ENCODE measurements at places on chromosomes 1 and 21. TPM values are rescaled to one million over a fixed set of nuclear protein-coding genes. Genes with fewer than 3 reads are reported as not detected.

GRCh38 chr1:6267686-6268322, 6.9 kb upstream of the GPR153 start:
- no peak for DNase-seq
- H3K4me3 ChIP-seq = no peak overlapping the region
- H3K27ac ChIP-seq = no peak overlapping the region
- H3K4me1 ChIP-seq = no peaks in the 10 kb centered on the region
- no peaks in the 10 kb centered on the region for H3K36me3 ChIP-seq

DNA sequence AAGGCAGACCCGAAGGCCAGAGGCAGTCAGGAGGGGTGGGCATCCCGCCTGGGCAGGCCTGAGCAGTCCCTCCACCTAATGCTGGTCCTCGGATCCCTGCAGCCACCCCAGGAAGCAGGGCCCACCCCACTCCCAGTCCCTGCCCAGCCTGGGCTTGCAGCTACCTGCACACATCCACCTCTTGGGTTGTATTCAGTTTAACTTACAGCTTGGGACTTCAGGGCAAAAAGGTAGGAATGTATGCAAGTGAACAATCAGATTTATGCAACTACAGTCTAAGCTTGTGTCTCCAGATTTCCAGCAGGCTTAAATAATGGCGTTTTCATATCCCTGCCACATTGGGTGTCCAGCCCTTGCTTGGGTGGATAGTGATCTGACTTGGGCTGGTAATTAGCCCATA, 17.4 kb downstream of the LDLRAP1 start:
- peak overlapping the region; percentile 36 for H3K27ac ChIP-seq
- peaks cover 11% of the 10 kb centered on the region for H3K36me3 ChIP-seq
- peaks cover 65% of the 10 kb centered on the region for H3K4me1 ChIP-seq
- no peak for DNase-seq

LCE1C gene
- polyA plus RNA-seq = not detected

GBP2 gene
- 8.2 TPM for polyA plus RNA-seq

MAEL gene
- polyA plus RNA-seq = 0.04 TPM

DNA sequence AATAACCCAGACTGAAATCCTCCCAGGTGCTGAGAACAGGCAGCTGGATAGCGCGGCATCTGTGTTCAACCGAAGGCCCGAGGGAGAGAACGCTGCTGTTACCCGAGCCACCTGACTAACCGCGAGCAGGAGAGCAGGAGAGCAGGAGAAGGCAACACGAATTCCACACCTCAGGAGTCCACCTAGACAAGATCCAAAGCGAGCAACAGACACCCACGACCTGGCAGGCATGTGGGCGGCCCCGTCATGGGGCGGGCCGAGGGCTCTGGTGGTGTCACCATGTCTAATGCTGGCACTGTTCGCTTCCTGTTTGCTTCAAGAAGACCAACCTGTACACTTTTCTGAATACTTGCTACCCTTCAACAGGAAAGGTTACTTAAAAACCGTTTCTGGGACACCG, 20.9 kb upstream of the SPATC1L start:
- no peak overlapping the region for H3K4me3 ChIP-seq
- no peak for DNase-seq
- peaks cover 3% of the 10 kb centered on the region for H3K36me3 ChIP-seq
- no peaks in the 10 kb centered on the region for H3K4me1 ChIP-seq

GRCh38 chr1:55275151-55275748, 60.1 kb upstream of the USP24 start:
- H3K4me3 ChIP-seq = no peak overlapping the region
- no peaks in the 10 kb centered on the region for H3K27me3 ChIP-seq
- no peak for DNase-seq
- no peaks in the 10 kb centered on the region for H3K36me3 ChIP-seq
- H3K27ac ChIP-seq = no peak overlapping the region

SPRR2B gene
- polyA plus RNA-seq = not detected

- no peak for DNase-seq
- H3K36me3 ChIP-seq = no peaks in the 10 kb centered on the region
- no peaks in the 10 kb centered on the region for H3K27me3 ChIP-seq
- no peaks in the 10 kb centered on the region for H3K4me1 ChIP-seq
- no peak overlapping the region for H3K27ac ChIP-seq
Observed at GRCh38 chr1:10592373-10592772, 117.6 kb downstream of the PEX14 start.

GUCA2B gene
- not detected for polyA plus RNA-seq

GRCh38 chr1:179322557-179322956, 29.0 kb downstream of the SOAT1 start:
- H3K36me3 ChIP-seq = peaks cover 8% of the 10 kb centered on the region
- no peak overlapping the region for H3K27ac ChIP-seq
- no peaks in the 10 kb centered on the region for H3K27me3 ChIP-seq
- H3K4me1 ChIP-seq = no peaks in the 10 kb centered on the region

- no peaks in the 10 kb centered on the region for H3K27me3 ChIP-seq
- H3K27ac ChIP-seq = no peak overlapping the region
- H3K4me3 ChIP-seq = no peak overlapping the region
- H3K4me1 ChIP-seq = peaks cover 6% of the 10 kb centered on the region
- no peak for DNase-seq
Observed at GRCh38 chr1:179303200-179303785, 9.7 kb downstream of the SOAT1 start.

FCRL6 gene
- 0.81 TPM for polyA plus RNA-seq

CTPS1 gene
- 11.6 TPM for polyA plus RNA-seq

- no peaks in the 10 kb centered on the region for H3K36me3 ChIP-seq
- H3K4me3 ChIP-seq = no peak overlapping the region
- H3K4me1 ChIP-seq = no peaks in the 10 kb centered on the region
- H3K27ac ChIP-seq = no peak overlapping the region
- H3K27me3 ChIP-seq = no peaks in the 10 kb centered on the region
Observed at GRCh38 chr1:82284213-82284612, 483.5 kb downstream of the ADGRL2 start.

H6PD gene
- polyA plus RNA-seq = 11.3 TPM

MARK1 gene
- polyA plus RNA-seq = 0.16 TPM

KLF17 gene
- polyA plus RNA-seq = not detected

DNA sequence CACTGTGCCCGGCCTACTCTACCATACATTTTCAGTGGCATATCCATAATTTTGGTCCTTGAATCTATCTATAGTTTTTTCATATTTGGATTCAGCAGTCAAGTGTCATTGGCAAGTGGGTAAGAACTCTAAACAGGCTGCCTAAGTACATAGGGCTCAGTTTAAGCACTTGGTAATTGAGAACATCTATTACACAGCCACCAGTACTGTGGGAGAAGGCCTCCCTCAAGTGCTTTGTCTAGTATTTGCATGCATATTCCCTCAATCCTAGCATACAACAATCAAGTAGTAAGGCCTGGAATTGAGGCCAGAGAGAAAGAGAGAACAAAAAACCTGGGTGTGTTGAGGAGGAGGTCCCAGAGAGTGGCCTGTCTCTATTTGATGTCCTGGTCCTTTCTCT, 325.2 kb downstream of the USP25 start:
- no peak for DNase-seq
- H3K4me1 ChIP-seq = no peaks in the 10 kb centered on the region

CLDN17 gene
- polyA plus RNA-seq = not detected

TEX38 gene
- not detected for polyA plus RNA-seq

- no peaks in the 10 kb centered on the region for H3K27me3 ChIP-seq
- no peaks in the 10 kb centered on the region for H3K4me1 ChIP-seq
- DNase-seq = no peak
- H3K4me3 ChIP-seq = no peak overlapping the region
Observed at GRCh38 chr1:97680470-97680869, 240.4 kb downstream of the DPYD start.

GRCh38 chr1:29689372-29690030, 453.2 kb downstream of the PTPRU start:
- peaks cover 10% of the 10 kb centered on the region for H3K4me1 ChIP-seq
- no peak overlapping the region for H3K4me3 ChIP-seq
- no peak for DNase-seq
- no peak overlapping the region for H3K27ac ChIP-seq

DNA sequence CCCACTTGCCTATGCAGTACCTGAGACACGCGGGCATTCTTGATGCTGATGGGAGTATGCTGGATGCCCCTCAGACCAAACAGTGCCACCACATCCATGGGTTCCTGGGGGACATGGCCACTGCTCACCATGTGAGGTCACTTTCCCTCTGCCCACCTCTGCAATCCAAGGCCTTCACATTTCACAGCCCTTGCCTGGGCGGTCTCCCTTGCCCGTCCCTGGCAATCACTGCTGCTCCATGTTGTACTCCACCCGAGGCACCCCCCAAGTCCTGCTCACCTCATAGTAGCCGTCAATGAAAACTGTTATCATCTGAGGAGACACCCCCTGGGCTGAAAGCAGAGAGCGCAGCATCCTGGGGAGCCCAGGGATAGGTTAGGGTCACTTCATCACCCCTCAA, 4.9 kb downstream of the POMGNT1 start:
- no peak for DNase-seq
- H3K27ac ChIP-seq = no peak overlapping the region
- H3K36me3 ChIP-seq = no peaks in the 10 kb centered on the region
- no peak overlapping the region for H3K4me3 ChIP-seq

- H3K4me3 ChIP-seq = no peak overlapping the region
- no peak overlapping the region for H3K27ac ChIP-seq
- no peaks in the 10 kb centered on the region for H3K27me3 ChIP-seq
- no peak for DNase-seq
- H3K36me3 ChIP-seq = no peaks in the 10 kb centered on the region
- no peaks in the 10 kb centered on the region for H3K4me1 ChIP-seq
Observed at GRCh38 chr1:65178235-65178634, 30.2 kb downstream of the AK4 start.

MANEAL gene
- polyA plus RNA-seq = 1.1 TPM

PM20D1 gene
- polyA plus RNA-seq = 2.1 TPM

GRCh38 chr21:40846103-40846502, 855 bp downstream of the DSCAM start:
- H3K27me3 ChIP-seq = peaks cover 19% of the 10 kb centered on the region
- no peak overlapping the region for H3K4me3 ChIP-seq
- H3K27ac ChIP-seq = no peak overlapping the region

- no peak overlapping the region for H3K27ac ChIP-seq
- no peak overlapping the region for H3K4me3 ChIP-seq
- DNase-seq = no peak
- H3K36me3 ChIP-seq = no peaks in the 10 kb centered on the region
- no peaks in the 10 kb centered on the region for H3K4me1 ChIP-seq
Observed at GRCh38 chr1:231950331-231951128, 323.9 kb downstream of the DISC1 start.

CHI3L2 gene
- polyA plus RNA-seq = 30.3 TPM

DNA sequence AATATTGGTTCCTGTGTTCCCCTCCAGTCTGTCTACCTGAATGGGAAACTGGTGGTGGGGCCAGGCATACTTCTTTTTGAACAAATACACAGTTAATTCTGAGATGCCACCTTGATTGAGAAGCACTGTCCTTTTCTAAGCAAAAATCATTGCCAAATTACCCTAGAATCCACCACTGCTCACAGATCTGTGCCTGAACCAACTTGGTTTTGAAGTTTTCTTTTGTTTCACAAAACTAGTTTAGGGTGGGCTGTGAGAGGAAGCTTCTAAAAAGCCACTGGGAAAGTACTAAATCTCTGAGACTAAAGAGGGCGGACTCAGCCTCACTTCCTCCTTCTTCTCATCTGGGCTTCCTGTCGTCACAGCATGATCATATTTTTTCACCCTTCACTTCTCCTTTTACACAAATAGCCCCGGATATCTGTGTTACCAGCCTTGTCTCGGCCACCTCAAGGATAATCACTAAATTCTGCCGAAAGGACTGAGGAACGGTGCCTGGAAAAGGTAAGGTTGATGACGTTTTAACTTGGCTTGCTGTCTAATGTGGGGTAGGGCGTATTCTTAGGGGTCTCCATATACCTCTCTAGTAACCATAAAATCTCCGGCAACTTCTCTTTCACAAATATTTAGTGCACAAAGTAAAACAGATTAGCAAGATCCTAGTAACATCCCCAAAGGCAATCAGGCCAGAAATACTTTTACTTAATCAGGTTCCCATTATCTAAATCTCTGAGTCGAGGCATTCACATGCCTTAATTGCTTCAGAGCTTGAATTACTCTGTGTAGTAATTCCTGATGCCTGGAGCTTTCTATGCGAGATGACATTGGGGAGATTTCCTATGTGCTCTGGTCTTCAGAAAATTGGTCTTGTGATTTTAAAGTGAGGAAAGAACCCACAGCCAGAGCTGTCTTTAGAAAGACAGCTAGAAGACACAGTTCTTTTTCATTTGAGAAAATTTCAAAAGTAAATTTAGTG, at the start of gene CD53:
Gene CD53, plus strand, starts transcription at position 404 of the 976 bp plus-strand sequence. CDS start 18,261 bp downstream, outside the sequence.
- peak within 1 kb of the TSS; percentile 96 for H3K27ac ChIP-seq
- H3K4me1 ChIP-seq = peaks cover 60% of the 10 kb centered on the region
- H3K36me3 ChIP-seq = peaks cover 49% of the 10 kb centered on the region
- H3K4me3 ChIP-seq = peak within 1 kb of the TSS; percentile 100

COL24A1 gene
- polyA plus RNA-seq = not detected

- H3K4me1 ChIP-seq = no peaks in the 10 kb centered on the region
- H3K27me3 ChIP-seq = peaks cover 11% of the 10 kb centered on the region
- DNase-seq = no peak
- H3K4me3 ChIP-seq = no peak overlapping the region
- no peaks in the 10 kb centered on the region for H3K36me3 ChIP-seq
Observed at GRCh38 chr1:21628798-21629393, 40.3 kb downstream of the RAP1GAP start.

PPCS gene
- 63.1 TPM for polyA plus RNA-seq

LIN28A gene
- polyA plus RNA-seq = not detected

DNA sequence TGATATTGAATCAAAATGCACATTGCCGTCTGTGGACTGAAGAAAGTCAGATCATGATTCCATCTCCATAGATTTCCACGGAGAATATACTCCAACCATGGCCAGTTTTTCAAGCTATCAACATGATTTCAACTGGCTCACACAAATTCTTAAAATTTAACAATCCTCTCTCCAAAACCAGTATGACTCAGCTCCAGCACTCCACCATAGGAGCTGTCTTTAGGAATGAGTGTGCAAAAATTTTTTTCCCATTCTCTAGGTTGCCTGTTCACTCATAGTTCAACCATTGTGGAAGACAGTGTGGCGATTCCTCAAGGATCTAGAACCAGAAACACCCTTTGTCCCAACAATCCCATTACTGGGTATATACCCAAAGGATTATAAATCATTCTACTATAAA, 40.8 kb downstream of the RGL1 start:
- H3K36me3 ChIP-seq = no peaks in the 10 kb centered on the region
- H3K4me3 ChIP-seq = no peak overlapping the region
- no peak overlapping the region for H3K27ac ChIP-seq
- no peaks in the 10 kb centered on the region for H3K27me3 ChIP-seq

DNA sequence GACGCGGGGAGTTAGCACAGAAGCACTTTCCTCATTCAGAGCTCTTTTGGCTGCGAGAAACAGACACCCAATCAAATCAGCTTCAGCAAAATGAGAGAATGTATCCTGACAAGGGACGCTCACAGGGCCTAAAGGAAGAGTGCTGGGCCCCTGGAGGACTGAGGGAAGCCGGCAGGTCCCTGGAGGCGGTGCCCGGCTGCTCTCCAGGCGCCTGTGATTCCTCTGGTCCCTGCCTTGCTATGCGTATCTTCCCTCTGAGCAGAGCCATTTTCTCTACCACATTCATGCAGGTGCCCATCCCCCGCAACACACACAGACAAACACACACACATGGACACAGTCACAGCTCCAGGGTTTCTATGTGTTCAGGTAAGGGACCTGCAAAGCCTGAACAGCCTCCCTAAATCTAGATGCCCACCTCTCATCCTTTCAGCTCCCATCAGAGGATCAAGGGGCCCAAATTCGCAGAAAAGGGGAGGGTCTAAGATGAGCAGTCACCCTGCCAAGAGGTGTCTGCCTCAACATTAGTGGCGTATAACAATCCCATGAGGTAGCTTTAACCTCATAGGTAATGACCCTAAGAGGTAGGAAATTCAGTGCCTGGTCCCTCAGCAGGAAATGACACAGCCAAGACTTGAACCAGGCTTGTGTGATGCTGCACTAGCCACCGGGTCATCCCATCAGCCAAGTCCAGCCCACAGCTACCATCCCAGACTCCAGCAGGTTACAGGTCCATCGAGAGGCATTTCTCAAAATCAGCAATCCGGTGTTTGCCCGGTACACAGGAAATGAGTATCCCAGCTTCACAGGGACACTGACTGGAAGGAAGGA, 29.0 kb downstream of the PTAFR start:
- no peaks in the 10 kb centered on the region for H3K36me3 ChIP-seq
- no peak overlapping the region for H3K4me3 ChIP-seq
- no peaks in the 10 kb centered on the region for H3K27me3 ChIP-seq
- no peak for DNase-seq

Data from B cell (primary cell).